ENCODE measurements at places on chromosomes 2 and 18.
A peak's percentile ranks its signal among the peaks of the same experiment; 100 is the strongest.

- DNase-seq: no peak
Observed at GRCh38 chr18:54672846-54673475, 81.9 kb downstream of the DYNAP start.

GRCh38 chr18:49961271-49961670, 147.9 kb upstream of the ACAA2 start:
- DNase-seq: no peak

DNA sequence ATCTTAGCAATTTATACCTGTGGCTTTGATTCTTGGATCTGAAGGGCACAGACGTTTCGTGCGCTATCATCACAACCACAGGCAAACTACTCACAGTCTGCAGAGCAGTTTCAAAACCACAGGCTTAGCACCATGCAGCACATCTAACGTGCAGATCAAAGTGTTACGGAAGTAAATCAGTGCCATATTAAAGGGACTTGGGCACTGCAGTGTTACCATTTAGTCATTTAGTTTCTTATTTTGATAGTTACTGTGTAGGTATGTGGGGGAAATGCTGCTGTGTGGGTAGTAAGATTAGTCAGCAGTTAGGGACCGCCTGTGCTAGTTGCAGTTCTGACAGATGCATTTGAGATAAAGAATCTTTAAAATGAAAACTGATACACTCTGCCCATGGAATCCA, 384.0 kb downstream of the NBAS start:
- DNase-seq: no peak

DNA sequence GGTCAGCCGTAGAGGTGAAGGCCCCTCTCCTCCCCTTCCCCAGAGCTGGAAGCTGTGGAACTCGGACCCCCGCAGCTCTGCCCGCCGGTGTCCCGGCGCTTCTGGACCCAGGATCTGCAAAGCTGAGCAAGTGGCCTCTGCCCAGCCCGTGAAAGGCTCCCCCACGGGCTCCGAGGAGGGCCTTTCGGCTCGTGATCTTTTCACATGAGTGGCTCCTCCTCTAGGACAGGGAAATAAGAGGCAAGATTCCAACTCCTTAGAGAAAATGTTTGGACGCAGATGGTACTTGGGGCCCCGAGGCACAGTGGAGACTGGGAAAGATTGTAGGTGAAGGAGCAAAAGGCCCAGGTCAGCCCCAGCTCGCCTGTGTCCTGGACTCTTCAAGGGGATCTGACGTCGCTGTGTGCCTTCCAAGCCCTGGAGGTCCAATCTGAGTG, 48.2 kb upstream of the SP3 start:
- peak; percentile 61 for DNase-seq

- DNase-seq: no peak
Observed at GRCh38 chr2:171688129-171688465, 828 bp downstream of the DYNC1I2 start.

GRCh38 chr2:43158259-43158880, 68.0 kb downstream of the ZFP36L2 start:
- no peak for DNase-seq

GRCh38 chr2:174939046-174939445, 66.1 kb downstream of the CHN1 start:
- no peak for DNase-seq

GRCh38 chr18:34280653-34281052, 55.9 kb upstream of the NOL4 start:
- DNase-seq: peak; percentile 9

DNA sequence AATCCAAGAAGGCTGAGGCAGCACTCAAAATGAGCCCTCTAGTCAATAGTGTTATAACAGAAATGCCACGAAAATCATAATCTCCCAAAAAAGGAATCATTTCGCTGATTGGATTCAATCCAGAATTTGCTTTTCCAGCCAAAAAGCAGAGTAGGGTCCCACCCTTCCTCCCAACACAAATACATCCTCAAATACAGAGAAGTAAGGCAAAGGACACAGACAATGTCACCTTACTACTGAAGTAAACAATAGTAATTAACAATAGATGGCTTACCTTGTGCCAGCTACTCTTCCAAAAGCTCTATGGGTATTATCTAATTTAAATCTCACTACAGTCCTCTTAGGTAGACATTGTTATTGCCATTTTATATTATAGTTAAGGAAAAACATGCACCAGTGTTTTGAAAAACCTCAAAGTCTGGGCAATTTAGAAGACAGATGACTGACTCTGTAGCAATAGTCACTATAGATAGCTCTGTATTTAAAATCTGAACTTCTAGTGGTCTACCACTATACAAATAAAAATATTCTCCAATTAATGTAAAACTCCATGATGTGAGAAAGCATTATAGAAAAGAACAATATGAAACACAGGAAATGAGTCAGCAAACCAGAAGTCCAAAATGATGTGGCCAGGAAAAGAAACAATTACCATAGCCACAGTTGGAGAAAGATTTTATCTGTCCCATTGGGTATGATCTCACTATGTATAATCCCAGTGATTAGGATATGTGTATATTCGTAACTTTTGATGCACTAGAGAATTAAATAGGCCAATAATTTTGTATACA, 305.0 kb upstream of the ERBB4 start:
- DNase-seq: no peak
